H9 (cell line): ENCODE measurements at places on chromosomes 7 and 10.

GRCh38 chr10:8979976-8980375, 925.5 kb downstream of the GATA3 start:
- no peak for DNase-seq

DNA sequence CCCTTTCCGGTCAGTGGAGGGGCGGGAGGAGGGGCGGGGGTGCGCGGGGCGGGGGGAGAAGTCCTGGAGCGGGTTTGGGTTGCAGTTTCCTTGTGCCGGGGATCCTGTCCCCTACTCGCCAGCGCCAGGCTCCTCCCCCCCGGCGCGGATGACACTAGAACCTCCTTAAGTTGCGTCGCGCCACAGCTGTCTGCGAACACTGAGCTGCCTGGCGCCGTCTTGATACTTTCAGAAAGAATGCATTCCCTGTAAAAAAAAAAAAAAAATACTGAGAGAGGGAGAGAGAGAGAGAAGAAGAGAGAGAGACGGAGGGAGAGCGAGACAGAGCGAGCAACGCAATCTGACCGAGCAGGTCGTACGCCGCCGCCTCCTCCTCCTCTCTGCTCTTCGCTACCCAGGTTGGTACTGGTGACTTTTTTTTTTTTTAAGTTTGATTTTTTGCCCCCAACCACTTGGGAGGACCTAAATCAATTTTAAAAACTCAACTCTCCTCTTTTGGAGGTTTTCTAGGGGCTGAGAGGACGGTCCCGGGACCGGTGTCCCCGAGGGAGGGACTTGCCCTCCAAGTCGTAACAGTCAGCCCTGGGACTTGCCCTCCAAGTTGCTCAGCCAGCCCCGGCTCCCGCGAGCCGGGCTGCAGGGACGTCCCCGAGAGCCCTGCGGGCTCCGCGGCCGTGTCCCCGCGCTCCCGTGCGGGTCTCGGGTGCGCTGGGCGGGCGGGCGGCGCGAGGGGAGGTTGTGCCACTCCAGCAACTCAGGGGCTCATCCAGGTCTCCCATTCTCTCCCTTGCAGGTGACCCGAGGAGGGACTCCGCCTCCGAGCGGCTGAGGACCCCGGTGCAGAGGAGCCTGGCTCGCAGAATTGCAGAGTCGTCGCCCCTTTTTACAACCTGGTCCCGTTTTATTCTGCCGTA, at the start of gene GATA3:
TSS of gene GATA3 (plus strand) at position 195 of the 914 bp plus-strand sequence. CDS start 968 bp downstream, outside the sequence.
- DNase-seq, result peak; percentile 82

DNA sequence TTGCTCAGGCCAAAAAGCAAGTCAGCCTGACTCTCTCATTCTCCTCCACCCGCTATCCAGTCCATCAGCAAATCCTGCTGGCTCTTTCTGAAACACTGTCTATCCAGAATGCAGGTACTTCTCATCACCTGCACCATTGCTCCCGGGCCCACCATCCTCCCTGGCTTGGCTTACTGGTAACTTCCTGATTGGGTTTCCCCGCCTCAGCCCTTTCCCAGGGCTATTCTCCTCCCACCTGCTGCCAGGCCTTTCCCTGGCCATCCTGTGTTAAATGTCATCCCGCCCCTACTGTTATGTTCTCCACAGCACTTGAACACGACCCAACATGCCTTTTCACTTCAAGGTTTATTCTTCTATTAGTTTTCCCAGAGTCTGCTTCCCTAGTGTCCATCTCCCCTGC, 124.0 kb downstream of the CNNM2 start:
- DNase-seq, result peak; percentile 73

DNA sequence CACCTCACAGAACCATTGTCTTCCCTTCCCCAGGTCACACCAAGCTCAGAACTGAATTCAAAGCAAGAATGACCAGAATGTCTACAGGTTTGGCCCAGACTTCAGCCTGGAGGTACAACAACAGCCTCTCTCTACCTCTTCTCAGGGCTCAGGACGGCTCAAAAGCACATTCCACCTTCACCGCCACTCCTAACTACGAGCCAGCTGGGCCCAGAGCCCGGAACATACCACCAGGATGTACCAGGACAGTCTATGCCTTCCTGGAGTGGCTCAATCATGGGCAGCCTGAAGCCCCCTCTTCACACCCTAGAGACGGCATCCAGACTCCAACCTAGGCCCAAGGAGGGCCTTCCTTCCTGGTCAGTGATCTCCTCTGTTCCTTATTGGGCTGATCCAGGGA, 41.6 kb downstream of the ANXA8 start:
- DNase-seq, result peak; percentile 14

DNA sequence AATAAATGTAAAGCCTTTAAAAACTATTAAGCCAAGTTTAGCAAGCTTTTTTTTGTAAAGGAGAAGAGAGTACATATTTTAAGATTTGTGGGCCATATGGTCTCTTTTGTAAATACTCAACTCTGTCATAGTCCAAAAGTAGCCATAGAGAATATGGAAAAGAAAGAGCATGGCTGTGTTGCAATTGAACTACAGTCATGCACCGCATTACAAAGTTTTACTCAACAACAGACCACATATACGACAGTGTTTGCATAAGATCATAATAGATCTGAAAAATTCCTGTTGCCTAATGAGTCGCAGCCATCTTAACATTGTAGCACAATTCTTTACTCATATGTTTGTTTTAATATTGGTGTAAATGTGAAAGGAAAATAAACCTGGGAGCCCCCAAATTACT, 440.8 kb downstream of the HTR7 start:
- DNase-seq, result no peak
